Natural killer cell (primary cell): ENCODE measurements at places on chromosomes 1 and 21.

DNA sequence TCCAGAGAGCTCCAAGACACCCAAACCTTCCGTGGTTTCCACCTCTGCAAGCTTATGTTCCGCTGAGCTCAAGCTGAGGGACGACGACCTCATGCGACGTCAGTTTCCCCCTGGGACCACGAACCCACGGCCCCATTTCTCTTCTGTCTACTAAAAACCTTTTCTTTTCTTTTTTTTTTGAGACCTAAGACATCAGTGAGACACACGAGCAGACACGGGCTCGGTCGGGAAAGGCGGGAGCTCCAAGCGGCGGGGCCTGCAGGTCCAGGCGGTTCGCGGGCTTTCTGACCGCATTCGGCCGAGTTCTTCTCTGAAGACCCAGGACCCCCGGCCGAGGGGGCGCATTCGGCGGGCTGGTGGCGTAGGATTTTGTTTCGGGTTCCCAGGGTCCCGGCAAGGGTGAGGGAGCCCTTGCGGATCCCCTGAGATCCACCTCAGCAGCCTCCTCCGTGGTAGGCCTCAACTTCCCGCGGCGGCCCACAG lies 402 bp downstream of the C21orf58 start:
- H3K4me1 ChIP-seq = peaks cover 20% of the 10 kb centered on the region
- no peaks in the 10 kb centered on the region for H3K27me3 ChIP-seq
- no peak overlapping the region for H3K27ac ChIP-seq
- H3K4me3 ChIP-seq = peak overlapping the region; percentile 100
- no peaks in the 10 kb centered on the region for H3K36me3 ChIP-seq
- no peak for DNase-seq

DNA sequence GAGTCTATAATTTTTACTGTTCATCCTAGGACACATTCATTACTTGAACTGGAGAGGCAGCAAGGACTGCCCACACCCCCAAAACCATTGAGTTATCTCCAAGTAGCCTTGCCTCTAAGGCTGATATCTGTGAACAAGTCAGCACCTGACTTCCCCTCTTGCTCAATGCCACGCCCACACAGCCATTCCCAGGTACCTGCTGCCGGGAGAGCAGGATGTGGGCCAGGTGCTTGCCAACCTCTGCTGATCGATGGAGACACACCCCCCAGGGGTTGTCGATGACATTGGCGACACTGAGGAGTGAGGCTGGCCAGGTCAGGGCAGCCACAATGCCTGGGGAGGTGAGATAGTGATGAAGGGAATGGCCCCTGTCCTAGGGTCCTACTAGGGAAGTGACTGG lies 60.1 kb downstream of the TMCO4 start:
- no peak for DNase-seq
- H3K27me3 ChIP-seq = no peaks in the 10 kb centered on the region
- H3K27ac ChIP-seq = no peak overlapping the region
- no peak overlapping the region for H3K4me3 ChIP-seq
- H3K36me3 ChIP-seq = peaks cover 11% of the 10 kb centered on the region
- H3K4me1 ChIP-seq = no peaks in the 10 kb centered on the region

- H3K27me3 ChIP-seq = no peaks in the 10 kb centered on the region
- no peak overlapping the region for H3K4me3 ChIP-seq
- DNase-seq = peak; percentile 79
- H3K36me3 ChIP-seq = no peaks in the 10 kb centered on the region
- H3K27ac ChIP-seq = peak overlapping the region; percentile 58
Measured at GRCh38 chr1:33045814-33046213, 9.1 kb upstream of the AK2 start.

GRCh38 chr1:19204446-19205266 lies 5.4 kb downstream of the UBR4 start:
- H3K36me3 ChIP-seq = peaks cover 11% of the 10 kb centered on the region
- H3K27ac ChIP-seq = no peak overlapping the region
- peaks cover 3% of the 10 kb centered on the region for H3K4me1 ChIP-seq

DNA sequence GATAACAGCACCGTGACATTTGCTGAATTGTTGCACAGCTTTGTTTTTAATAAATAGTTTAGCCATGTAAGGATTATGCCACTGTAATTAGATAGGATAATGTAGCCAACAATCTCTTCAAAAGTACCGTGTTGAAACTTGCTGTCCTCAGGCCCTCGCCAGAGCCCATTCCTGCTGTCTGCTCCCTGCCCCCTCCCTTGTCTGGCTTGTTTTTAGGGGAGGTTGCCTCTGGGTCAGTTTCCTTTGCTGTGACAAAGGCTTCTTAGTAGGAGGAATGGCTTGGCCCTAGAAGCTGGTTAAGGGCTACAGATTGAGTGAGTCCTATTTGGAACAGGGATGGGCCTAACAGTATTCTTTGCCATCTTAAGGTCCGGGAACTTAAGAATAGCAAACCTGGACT lies 107.9 kb downstream of the LMO4 start:
- H3K4me3 ChIP-seq = no peak overlapping the region
- H3K27ac ChIP-seq = no peak overlapping the region
- H3K4me1 ChIP-seq = no peaks in the 10 kb centered on the region
- no peaks in the 10 kb centered on the region for H3K27me3 ChIP-seq
- H3K36me3 ChIP-seq = no peaks in the 10 kb centered on the region
- DNase-seq = no peak

DNA sequence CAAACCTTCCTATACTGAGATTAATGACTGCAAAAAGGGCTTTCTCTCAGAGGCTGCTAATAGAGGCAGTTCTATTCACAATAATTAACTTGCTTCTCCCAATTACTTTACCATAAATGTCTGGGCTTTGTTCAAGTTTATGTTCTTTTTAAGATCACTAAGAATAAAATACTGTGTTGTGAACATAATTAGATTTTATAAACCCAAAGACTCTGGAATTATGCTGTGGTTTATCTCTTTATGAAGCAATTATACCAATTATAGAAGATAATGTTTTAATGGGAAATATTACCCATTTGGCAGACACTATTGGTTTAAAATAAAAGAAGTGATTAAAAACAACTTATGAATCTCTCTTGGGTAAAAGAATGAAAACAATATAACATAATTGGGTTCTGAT lies 43.5 kb upstream of the IL12RB2 start:
- peaks cover 21% of the 10 kb centered on the region for H3K4me1 ChIP-seq
- H3K27ac ChIP-seq = peak overlapping the region; percentile 79
- no peak for DNase-seq
- no peaks in the 10 kb centered on the region for H3K27me3 ChIP-seq
- no peaks in the 10 kb centered on the region for H3K36me3 ChIP-seq
- no peak overlapping the region for H3K4me3 ChIP-seq

DNA sequence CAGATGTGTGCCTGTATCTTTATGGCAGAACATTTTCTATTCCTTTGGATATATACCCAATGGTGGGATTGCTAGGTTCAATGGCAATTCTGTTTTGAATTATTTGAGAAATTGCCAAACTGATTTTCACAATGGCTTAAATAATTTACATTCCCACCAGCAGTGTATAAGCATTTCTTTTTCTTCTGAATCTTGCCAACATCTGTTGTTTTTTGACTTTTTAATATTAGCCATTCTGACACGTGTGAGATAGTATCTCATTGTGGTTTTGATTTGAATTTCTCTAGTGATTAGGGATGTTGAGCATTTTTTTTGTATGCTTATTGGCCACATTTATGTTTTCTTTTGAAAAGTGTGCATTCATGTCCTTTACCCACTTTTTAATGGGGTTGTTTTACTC lies 864.3 kb upstream of the ADAMTS5 start:
- no peaks in the 10 kb centered on the region for H3K27me3 ChIP-seq
- DNase-seq = no peak
- H3K4me1 ChIP-seq = no peaks in the 10 kb centered on the region
- H3K4me3 ChIP-seq = no peak overlapping the region

GRCh38 chr1:162922201-162922600 lies 61.2 kb upstream of the CCDC190 start:
- no peak for DNase-seq
- H3K36me3 ChIP-seq = no peaks in the 10 kb centered on the region
- no peak overlapping the region for H3K4me3 ChIP-seq
- peaks cover 5% of the 10 kb centered on the region for H3K4me1 ChIP-seq
- H3K27ac ChIP-seq = no peak overlapping the region

GRCh38 chr1:9593492-9594465 lies 5.1 kb downstream of the TMEM201 start:
- peak; percentile 37 for DNase-seq
- H3K36me3 ChIP-seq = no peaks in the 10 kb centered on the region
- no peak overlapping the region for H3K27ac ChIP-seq
- H3K4me1 ChIP-seq = peaks cover 40% of the 10 kb centered on the region
- H3K27me3 ChIP-seq = no peaks in the 10 kb centered on the region
- no peak overlapping the region for H3K4me3 ChIP-seq

GRCh38 chr1:199218065-199218464 lies 579.2 kb downstream of the PTPRC start:
- H3K27me3 ChIP-seq = no peaks in the 10 kb centered on the region
- DNase-seq = peak; percentile 52
- H3K4me3 ChIP-seq = no peak overlapping the region
- H3K27ac ChIP-seq = no peak overlapping the region

- no peak for DNase-seq
- H3K4me3 ChIP-seq = no peak overlapping the region
- H3K27ac ChIP-seq = no peak overlapping the region
- H3K4me1 ChIP-seq = no peaks in the 10 kb centered on the region
- no peaks in the 10 kb centered on the region for H3K36me3 ChIP-seq
Measured at GRCh38 chr1:94335447-94335846, 82.7 kb upstream of the ABCD3 start.

DNA sequence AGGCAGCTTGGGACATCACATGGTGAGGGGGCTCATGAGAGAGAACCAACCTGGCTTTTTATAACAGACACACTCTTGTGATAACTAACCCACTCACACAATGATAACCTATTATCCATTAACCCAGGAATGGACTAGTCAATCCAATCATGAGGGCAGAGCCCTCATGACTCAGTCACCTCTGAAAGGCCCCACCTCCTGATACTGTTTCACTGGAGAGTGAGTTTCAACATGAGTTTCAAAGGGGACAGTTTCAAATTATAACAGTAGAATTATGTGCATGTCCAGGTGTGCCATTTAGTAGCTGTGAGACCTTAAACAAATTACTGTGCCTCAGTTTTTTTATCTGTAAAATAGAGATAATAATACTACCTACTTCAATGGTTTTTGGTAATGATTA lies 47.6 kb upstream of the PPP2R5A start:
- no peaks in the 10 kb centered on the region for H3K36me3 ChIP-seq
- DNase-seq = no peak
- no peaks in the 10 kb centered on the region for H3K27me3 ChIP-seq
- no peak overlapping the region for H3K27ac ChIP-seq
- H3K4me3 ChIP-seq = no peak overlapping the region
- H3K4me1 ChIP-seq = peaks cover 14% of the 10 kb centered on the region

- H3K4me3 ChIP-seq = no peak overlapping the region
Measured at GRCh38 chr1:207918011-207918410, 7.1 kb upstream of the CD34 start.

DNA sequence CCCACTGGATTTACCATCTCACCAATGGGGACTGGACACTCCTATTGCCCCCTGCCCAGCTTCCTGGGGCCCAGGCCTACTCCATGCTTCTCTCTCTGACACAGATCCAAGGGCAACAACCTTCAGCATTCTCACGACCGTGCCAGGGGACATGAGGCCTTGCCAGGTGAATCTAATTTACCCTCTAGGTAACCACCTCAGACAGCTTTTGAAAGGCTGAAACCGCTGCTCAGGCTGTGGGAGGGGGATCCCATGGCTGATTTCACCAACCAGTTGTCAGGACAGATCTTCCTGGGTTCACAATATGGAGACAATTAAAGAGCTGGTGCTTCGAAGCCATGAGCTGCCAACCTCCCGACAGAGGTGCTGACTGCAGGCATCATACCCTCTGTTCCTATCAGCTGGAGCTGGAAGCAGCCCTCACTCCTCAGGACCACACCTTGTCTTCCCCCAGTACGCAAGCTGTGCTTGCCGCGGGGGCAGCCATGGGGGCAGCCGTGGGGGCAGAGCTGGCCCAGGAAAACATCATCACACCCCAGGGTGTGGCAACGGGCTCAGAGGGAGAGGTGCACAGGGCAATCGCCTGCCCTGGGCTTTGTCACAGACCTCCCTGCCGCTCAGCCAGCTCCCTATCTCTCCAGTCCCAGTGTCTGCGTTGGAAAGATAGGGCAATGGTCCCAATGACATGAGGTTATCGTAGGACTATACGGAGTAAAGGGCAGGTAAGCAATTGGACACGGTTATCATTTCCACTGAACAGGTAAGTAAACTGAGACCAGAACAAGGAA lies 120.2 kb downstream of the DMRTB1 start:
- no peaks in the 10 kb centered on the region for H3K36me3 ChIP-seq
- H3K27ac ChIP-seq = no peak overlapping the region
- H3K4me1 ChIP-seq = peaks cover 55% of the 10 kb centered on the region
- DNase-seq = no peak
- peaks cover 3% of the 10 kb centered on the region for H3K27me3 ChIP-seq
- H3K4me3 ChIP-seq = no peak overlapping the region

DNA sequence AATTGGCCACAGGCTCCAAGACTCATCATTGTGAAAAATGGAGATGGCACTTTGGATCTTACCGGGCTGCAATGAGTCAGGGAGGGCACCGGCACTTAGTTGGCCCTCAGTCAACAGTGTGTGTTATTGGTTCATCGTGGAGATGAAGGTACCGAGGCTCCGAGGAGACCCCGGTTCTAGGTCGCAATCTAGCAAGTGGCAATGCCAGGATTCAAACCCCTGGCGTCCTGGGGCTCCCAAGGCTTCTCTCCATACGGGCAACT lies 49.0 kb upstream of the ACOT11 start:
- H3K4me1 ChIP-seq = peaks cover 14% of the 10 kb centered on the region
- no peak for DNase-seq
- no peaks in the 10 kb centered on the region for H3K36me3 ChIP-seq

DNA sequence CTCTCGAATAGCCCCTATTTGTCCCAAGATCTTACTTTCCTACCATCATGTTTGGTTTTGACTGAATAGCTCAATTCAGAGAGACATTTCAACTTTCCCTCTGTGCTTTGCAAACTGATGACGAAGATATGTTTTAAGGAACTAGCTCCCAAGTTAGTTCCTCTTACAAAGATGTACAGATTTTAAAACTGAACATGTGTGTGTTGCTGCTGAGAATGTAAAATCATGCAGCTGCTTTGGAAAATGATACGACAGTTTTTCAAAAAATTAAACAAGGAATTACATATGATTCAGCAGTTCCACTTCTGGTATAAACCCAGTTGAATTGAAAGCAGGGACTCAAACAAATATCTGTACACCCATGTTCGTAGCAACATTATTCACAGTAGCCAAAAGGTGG lies 33.6 kb downstream of the KIF26B start:
- no peaks in the 10 kb centered on the region for H3K27me3 ChIP-seq
- no peaks in the 10 kb centered on the region for H3K36me3 ChIP-seq
- no peak overlapping the region for H3K4me3 ChIP-seq
- no peaks in the 10 kb centered on the region for H3K4me1 ChIP-seq
- no peak for DNase-seq

- no peak overlapping the region for H3K27ac ChIP-seq
- no peaks in the 10 kb centered on the region for H3K36me3 ChIP-seq
- H3K4me3 ChIP-seq = no peak overlapping the region
- peaks cover 35% of the 10 kb centered on the region for H3K4me1 ChIP-seq
Measured at GRCh38 chr21:44347911-44348451, 5.4 kb upstream of the TRPM2 start.

DNA sequence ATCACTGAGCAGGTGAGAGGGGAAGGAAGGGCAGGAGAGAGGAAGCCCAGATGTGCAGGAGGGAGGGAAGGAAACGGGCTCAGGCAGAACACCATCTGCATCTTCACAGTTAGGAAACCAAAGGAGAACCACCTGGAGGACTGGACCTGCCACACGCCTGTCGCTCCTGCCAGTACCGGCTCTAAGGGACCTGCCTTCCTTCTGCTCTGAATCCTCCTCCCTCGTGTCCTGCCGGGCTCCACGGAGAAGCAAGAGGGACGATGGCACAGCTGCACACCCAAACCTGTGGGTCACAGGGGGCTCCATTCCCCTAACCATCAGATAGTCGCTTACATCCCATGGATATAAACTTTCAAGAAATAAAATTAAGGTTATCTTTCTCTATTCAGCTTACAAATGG lies 56.1 kb downstream of the TOR1AIP2 start:
- H3K27ac ChIP-seq = no peak overlapping the region
- H3K4me3 ChIP-seq = no peak overlapping the region
- H3K36me3 ChIP-seq = no peaks in the 10 kb centered on the region
- no peak for DNase-seq
- no peaks in the 10 kb centered on the region for H3K27me3 ChIP-seq
- no peaks in the 10 kb centered on the region for H3K4me1 ChIP-seq
